Activated naive CD4-positive, alpha-beta T cell (primary cell): ENCODE measurements at places on chromosomes 11 and 22.
A peak's percentile ranks its signal among the peaks of the same experiment; 100 is the strongest.

DNA sequence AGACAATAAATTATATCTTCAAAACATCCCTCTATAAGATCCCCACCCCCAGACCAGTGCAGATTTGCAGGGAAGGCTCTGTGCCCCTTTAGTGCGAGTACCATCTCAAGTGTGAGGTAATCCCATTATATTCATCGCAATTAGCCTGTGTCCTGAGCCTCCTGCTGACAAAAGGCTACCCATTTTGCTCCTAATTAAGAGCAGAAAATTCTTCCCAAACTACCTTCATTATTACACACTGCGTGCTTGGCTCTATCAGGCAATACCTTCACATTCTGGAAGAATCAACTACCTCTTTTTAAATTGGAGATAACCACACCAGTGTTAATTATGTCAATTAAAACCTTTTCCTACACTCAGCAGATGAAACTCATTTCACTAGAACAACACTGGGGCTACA is 1133.4 kb upstream of the CCDC90B start:
- no peak for DNase-seq

DNA sequence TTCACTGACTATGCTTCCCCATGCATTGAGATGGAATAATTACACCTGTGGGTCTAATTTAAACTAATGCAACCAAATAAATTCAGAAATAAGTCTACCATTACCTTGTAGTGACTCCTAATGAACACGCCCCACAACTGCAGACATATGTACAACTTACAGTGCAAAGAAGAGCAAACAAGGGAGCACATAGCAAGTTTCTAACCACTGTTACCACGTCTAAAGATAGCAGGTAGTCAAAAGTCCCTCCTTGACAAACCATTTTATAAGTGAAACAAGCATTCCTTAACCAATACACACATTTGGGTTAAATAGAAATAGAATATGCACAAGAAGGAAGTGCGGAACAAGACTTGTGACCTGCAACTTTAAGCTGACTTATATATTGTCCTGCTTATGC is 20.6 kb downstream of the PHF21A start:
- no peak for DNase-seq

DNA sequence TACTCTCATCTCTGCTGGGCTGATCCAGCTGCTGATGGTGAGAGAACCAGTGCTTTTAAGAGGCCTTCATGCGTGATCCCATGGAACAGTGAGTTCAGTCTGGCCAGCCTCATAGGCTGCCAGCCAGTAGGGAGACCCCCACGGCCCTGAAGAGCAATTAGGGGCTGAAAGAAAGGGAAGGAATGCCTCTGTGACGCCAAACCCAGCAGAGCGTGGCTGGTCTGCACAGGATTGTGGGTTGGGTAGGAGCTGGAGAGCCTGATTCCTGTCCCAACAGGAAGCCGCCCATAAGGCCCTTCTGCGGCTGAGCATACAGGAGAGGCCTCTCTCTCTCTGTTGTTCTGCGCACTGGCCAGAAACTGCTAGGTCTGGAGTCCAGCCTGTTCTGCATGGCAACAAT is 181.5 kb upstream of the E2F8 start:
- DNase-seq: no peak

DNA sequence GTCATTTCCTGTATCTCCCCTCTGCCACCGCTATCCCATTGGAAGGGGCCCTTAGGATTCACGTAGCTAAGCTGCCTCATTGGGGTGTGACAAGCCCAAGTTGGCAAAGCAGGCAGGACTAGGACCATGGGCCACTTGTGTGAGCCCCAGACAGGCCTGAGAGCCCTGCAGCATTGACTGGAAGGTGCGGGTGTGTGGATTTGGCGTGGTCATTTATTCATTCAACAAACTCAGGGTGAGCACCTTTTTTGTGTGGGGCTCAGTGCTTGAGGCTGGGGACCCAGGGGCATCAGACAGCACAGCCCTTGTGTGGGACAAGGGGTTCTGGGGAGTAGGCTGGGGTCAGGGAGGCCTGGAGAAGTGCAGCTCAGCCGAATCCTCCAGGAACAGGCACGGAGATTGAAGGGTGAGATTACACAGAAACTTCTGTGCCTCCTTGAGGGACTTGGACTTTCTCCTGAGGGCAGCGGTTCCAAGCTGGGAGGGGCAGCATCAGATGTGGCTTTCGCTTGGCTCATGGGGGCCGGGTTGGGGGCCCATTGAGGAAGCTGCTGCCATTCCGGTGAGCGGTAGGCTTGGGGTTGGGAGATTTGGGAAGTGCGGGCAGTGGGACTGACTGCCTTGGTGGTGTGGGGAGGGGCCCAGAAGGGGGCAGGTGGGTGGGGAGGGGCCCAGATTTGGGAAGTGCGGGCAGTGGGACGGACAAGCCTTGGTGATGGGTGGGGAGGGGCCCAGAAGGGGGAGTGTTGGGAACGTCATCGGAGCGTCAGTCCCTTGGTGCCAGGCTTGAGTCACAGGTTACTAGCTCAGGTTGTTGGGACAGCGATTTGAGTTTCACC is 11.9 kb downstream of the MGAT3 start:
- DNase-seq: no peak

GRCh38 chr11:121655537-121656327 is 203.0 kb upstream of the SORL1-AS1 start:
- DNase-seq: peak; percentile 19

- no peak for DNase-seq
Measured at GRCh38 chr11:93659841-93660240, 1.6 kb upstream of the CEP295 start.

GRCh38 chr11:64868904-64869570 is 9.4 kb downstream of the EHD1 start:
- peak; percentile 26 for DNase-seq

DNA sequence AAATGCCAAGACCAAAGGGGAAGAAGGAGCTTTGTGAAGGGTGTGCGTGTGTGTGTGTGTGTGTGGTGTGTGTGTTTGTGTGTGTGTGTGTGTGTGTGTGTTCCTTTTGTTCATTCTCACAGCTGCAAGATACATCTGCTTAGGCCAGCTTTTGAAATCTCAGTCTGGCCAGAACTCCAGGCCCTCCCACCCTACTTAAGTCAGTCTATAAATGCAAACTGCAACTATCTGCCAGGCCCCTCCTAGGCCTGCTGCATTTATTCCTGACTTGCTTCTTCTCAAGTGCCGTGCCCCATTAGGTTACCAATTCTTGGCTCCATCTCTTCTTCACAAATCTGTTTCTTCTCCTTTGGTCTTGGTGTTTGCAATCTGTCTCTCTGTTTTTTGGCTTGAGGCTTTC is 21.6 kb upstream of the RIC3 start:
- no peak for DNase-seq

DNA sequence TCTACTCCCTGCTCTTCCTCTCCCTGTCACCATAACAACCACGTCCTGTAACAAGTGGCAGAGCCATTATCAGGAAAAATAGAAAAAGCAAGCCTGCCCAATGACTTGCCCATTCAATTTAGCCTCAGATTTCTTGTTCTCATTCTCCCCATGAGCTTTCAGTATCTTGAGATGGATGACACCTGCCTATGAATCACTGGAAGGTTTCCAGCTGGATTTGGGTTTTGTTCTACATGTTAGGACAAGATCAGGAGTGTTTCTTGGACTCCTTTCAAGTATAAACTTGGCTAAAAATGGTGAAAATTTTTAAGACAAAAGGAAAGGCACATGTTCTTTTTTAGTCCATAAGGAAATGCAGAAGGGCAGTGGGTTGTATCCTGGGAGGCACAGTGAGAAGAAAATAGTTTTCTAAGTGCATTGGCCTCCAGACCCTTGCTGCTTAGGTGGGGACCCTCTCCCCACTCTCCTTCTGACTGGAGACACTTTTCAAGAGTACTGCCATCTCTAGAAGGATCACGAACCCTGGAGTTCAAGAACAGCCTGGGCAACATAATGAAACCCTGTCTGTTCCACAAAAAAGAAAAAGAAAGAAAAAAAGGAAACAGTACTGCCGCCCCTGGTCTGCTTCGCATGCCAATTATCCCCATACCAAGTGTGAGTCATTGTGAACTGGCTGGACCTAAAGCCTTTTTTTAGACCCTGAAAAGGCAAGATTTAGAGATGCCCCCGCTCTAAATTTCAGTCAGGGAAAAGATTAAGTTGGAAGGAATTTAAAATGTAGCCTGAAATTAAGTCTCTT is 51.0 kb downstream of the MTNR1B start:
- no peak for DNase-seq

DNA sequence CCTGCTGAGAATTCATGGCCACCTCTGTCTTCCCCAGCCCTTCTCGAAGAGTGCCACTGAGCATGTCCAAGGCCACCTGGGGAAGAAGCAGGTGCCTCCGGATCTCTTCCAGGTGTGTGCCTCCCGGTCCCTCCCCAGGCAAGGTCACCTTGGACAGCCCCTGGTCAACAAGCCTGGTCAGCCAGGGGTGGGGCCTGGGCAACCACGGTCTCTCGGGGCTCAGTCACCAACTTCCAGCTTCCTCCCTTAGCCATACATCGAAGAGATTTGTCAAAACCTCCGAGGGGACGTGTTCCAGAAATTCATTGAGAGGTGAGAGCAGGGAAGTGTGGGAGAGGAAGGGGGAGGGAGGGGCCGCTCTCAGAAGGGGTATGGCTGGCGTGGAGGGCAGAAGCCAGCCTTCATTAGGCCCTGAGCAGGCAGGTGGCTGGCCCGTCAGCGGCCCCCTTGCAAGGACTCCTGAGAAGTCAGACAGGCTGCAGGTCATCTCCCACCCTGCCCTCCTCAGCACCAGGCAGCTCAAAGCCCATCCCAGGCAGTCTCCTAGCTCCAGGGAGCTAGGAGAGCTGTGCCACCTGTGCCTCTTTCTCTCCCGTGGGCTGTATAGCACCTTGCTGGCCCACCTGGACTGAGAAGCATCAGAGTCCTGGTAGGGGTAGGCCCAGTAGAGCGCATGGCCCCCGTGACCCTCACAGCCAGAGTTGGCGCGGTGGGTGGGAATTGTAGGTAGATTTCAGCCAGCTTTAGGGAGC is 9.3 kb upstream of the ANKRD13D start:
- no peak for DNase-seq

GRCh38 chr11:57306161-57306876 is 18.4 kb downstream of the TNKS1BP1 start:
- DNase-seq: no peak
